ENCODE measurements at places on chromosomes 2 and 18. TPM values are rescaled to one million over a fixed set of nuclear protein-coding genes. Genes with fewer than 3 reads are reported as not detected.
A peak's percentile ranks its signal among the peaks of the same experiment; 100 is the strongest.

- peak; percentile 37 for DNase-seq
Observed at GRCh38 chr2:26526589-26526988, 48.7 kb upstream of the OTOF start.

DNA sequence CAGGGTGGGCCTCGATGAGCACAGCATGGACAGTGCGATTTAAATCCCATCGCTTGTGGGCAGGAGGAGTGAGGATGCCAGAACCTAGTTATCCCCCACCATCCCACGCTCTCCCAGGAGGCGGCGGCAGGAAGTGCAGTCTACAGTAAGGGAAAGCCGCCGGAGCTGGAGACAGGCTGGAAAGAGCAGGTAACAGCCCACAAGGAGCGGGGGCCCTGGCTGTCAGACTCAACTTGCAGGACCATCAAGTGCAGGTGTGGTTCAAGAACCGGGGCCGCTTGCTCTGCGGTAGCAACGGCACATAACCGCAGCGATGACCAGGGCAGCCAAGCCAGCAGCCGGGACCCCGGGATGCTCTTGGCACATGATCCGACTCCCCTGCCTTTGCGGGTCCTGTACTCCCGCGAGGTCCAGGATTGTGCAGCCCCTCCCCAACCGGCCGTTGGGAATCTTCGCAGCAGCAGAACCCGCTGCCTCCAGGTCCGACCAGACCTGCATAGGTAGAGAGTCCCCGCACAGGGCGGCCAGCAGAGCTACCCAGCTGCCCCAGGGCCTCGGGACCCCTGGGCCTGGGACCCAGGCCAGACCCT, 82.1 kb downstream of the BIN1 start:
- no peak for DNase-seq

DNA sequence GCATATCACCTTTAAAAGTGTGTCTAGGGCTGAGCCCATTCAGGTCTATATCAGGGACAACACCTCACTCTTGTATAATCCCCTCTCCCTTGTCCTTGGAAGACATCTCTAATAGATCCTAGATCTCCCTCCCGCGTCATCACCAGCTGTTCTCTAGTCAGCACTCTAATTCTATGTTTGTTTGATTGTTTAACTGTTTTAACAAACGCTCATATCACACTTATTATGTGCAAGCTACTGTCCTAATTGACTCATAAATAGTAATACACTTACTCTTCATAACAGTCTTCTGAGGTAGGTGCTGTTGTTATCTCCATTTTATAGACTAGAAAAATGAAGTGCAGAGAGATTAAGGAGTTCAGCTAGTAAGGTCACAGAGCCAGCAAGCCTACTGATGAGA, 1.6 kb upstream of the ERMN start:
- no peak for DNase-seq

DNA sequence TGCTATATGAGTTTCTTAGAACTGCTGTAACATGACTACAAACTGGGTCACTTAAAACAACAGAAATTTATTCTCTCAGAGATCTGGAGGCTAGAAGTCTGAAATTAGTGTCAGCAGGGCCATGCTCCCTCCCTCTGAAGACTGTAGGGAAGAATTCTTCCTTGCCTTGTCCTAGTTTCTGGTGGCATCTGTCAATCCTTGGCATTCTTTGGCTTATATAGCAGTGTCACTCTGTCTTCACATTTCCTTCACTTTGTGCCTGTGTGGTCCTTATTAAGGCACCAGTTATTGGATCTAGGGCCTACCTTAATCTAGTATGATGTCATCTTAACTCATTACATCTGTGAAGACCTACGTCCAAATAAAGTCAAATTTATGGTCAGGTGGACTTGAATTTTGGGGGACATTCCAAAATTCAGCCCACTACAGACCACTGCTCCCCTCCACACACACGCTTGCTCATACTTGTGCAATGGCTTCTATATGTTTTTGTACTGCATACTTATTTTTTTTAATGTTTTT, 7.6 kb downstream of the ZC3H15 start:
- no peak for DNase-seq

GRCh38 chr2:8532438-8532837, 149.4 kb upstream of the ID2 start:
- DNase-seq = no peak

DNA sequence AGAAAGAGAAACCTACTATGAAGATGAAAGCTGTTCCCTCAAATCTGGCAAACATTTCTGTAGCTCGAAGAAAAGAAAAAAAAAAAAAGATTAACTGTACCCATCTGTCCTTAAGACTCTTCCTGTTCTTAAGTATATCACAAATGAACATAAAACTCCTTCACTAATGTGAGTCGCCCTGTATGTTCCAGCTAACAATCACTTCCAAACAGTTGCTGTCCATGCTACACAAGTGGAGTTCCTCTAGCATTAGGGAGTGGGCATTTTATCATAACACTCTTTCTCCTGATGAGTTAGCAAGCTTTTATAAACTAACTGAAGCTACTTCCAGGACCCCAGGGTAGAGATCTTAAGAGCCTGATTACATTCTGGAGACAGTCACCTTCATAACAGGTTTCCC, 5.8 kb downstream of the CUL3 start:
- no peak for DNase-seq

GRCh38 chr2:240032406-240033329, 2.4 kb upstream of the OR6B2 start:
- no peak for DNase-seq

Gene PCARE
- not detected for total RNA-seq

DNA sequence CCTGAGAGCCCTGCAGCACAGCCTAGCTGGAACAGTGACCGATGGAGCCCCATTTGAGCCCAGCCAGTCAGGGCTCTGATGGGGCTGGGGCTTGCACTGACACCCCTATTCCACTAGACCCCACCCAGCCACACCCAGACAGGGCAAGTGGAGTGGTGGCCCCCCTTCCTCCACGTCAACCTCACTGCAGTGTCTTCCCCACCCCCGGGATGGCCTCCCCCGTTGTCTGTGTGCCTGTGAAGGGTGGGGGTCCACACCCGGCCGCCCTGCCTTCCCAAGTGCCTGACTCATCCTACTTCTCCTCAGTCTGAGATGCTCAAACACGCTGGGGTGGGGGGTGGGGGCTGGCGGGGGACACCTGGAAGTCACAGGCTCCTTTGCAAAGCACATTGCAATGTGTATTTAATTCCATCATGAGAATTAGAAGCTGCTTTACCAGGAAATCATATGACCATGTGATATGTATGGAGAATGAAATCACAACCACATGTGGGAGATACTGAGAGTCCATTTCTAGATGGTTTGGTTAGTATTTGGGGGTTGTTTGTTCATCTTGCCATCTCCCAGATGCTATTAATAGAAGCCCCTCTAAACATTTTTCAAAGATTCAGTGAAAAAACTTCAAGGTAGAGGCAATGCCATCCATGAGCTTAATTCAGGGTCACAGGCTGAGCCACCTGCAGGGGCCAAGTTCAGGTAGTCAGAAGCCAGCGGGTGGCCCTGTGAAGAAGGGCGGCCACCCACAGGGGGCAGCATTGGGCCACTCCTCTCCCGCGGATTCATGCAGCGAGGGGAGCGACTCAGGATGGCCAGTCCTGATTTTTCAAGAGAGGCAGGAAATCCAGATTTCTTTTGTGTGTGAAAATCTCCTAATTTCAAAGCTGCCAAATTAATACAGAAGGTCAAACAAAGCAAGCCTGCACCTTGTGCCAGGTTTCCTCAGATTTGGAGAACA, 22.7 kb upstream of the GMPPA start:
- DNase-seq = no peak

Gene UGGT1
- 47.2 TPM for total RNA-seq

GRCh38 chr2:46394649-46395510, 84.5 kb upstream of the TMEM247 start:
- DNase-seq = no peak

Gene EPHA4
- 1.0 TPM for total RNA-seq

Data from foreskin keratinocyte (primary cell).